ENCODE measurements at places on chromosomes 12 and 14.
A peak's percentile ranks its signal among the peaks of the same experiment; 100 is the strongest.

- peak; percentile 17 for DNase-seq
Observed at GRCh38 chr12:2687726-2688125, 107.0 kb upstream of the FKBP4 start.

DNA sequence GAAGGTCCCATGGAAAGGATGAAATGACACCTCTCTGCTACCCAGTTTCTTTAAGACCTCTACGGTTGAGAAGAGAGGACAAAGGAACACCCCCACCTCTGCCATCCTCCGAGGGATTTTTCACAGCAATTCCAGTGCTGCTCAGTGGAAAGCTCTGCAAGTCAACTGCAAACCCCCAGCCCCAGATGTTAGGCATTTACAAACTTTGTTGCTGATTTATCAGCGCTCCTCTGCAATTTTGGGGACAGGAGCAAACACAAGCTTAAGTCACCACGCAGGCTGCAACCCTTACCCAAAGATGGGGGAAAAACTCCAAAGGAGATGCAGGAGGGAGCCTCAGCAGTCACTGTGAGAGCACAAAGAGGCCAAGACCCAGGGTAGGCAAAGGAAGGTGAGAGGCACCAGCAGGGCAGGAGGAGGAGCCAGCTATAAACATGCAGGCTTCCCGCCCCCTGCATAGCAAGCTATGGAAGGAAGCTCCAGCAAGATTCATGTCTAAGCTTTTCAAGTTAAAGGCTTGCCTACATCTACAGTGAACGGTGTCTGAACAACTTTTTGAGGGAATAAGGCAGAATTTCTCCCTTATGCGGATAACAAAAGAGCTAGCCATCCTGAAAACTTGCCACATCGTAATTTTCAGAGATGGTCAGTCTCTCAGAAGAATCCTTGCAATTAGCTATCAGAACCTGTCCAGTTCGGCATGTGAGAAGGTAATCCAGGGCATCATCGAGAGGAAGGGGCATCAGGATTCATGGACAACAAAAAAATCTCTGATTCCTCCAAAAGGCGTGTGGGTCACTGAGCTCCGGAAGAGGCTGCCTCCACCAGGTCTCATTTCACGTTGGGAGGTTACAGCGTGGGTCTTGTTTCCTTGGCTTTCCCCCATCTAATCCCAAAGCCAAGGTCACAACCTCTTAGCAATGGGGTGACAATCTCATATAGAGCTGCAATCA, 3.9 kb downstream of the CTDSP2 start:
- DNase-seq, result no peak

DNA sequence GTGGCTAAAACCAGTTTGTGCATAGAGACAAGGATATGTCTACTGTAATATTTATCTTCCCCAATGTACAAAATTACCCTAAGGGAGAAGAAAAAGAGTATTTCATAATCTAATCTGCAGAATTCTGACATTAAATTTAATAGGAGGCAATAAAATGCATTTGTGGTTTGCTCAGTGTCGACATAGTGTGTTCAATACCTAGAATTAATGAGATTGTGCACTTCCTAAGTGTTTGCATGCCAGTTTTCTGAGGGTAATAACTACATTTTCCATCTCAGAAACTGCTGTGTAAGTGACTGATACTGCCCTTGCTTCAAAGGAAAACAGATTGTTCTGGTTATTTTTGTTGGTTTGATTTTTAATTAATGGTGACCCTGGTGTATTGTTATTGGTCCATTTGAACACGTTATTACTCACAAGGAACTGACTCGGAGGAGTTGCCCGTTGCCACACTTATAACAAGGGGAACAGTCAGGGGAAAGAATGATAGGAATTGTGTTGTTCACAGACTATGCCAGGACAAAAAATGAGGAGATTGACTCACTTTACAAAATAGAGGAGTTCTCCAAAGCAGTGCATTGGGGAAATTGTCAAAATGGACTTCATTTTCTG, 960.3 kb upstream of the TMEM132C start:
- DNase-seq, result no peak

DNA sequence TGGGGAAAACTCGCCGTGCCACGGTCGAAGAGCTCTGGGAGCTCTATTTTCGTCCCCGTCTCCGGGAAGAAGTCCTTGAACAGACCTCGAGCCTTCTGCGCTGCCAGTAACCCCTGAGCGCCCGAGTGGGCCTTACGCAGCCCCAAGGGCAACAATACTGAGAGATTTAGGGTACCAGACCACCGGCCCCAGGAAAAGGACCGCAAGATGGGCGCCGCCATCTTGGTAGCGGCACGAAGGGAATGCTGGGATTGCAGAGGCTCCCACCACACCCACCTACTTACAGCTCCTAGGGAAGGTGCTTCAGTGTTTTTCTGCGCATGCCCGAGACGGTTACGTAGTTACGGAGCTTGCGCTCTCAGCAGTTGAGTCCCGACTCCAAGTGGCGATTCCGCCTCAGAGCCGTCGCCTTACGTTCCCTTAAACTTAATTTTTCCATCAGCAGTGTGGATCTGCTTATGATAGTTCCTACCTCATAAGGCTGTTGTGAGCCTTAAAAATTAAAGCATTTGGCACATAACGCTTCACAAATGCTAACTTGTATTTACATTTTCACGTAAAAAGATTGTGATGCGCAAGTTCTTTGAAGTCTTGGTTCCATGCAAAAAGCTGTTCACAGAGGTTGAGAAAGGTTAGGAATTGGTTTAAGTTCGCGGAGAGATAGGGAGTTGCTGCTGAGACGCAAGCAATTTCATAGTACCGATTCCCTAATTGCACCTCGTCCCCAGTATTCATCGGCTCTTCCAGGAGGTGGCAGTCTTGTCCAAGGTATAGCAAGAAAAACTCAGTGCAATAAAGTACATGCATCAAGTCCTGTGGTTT, at the start of gene YARS2:
YARS2 (minus strand) TSS at position 244 of the 822 bp plus-strand sequence; CDS start at position 221, 23 bp downstream.
- peak; percentile 99 for DNase-seq

- no peak for DNase-seq
Observed at GRCh38 chr12:8455727-8456360, at the start of gene CLEC6A. Gene CLEC6A (plus strand): TSS chr12:8455962. CDS start chr12:8456112, 150 bp downstream.

- DNase-seq, result no peak
Observed at GRCh38 chr14:98334186-98334585, 937.8 kb downstream of the BCL11B start.

- DNase-seq, result no peak
Observed at GRCh38 chr12:105977652-105978051, 161.1 kb downstream of the NUAK1 start.

DNA sequence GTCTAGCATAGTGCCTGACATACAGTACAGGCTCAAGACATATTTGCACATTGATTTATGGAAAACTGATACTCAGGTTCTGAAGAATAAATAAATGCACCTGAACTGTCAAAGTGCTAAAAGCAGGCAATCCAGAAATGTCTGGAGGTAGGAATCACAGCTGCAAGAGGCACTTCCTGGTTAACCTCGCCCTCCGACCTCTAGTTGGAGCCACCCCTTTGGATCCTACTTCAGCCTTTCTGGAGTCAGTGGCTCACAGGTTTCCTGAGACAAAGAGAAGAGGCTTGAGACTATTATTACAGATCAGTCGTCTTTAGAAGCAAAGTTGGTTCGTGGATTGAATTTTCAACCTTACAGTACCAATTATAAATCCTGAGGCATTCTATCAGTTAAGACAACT, 13.0 kb downstream of the TCP11L2 start:
- no peak for DNase-seq

GRCh38 chr14:92539419-92539818, 25.8 kb downstream of the RIN3 start:
- DNase-seq, result no peak

DNA sequence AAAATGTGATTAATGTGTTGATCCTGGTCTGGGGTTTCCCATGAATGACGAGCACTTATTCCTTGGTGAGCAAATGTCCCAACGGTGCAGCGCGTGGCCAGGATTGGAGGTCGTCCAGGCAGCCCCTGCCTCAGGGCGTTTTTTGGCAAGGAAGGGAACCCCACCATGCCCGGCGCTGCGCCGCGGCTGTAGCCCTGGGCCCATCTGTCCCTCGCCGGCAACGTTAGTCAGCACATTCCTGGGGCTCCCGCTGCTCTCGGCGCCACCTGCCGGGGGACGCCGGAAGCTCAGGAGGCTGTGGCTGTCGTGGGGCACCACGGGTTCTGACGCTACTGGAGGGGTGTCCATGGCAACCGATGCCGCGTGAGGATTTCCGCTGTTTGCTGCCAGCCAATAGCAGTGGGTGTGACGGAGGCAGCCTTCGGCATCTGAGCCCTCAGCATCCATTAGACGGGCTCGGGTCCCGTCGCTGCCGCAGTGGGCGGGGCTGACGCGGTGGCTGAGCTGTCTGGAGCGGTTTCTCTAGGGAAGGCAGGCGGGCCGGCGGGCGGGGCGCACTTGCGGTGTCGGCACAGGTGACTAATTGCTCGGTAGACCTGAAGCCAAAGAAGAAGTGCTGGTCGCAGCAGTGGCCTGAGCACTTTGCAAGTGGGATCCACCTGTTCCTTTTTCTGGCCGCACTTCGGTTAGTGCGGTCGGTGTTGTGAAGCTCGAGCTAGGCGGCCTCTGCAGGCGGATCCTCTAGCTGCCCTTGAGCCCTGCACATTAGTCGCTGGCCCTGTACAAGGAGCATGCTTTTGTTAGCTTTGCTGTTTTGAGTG, 29.5 kb downstream of the RAB35 start:
- DNase-seq, result peak; percentile 98

DNA sequence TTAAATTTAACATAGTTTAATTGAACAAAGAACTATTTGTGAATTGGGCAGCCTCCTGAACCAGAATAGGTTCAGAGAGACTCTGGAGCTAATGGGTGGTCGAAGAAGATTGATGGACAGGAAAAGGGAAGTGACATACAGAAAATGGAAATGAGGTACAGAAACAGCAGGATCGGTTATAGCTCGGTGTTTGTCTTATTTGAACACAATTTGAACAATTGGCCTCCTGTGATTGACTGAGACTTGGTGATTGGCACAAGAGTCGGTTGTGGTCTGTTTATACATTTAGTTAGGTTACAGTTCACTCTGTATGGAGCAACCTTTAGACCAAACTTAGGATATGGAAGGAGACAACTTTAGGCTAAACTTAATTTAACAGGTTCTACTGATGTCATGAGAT, 18.4 kb upstream of the CFL2 start:
- DNase-seq, result no peak

GRCh38 chr12:45192707-45193106, 23.2 kb upstream of the ANO6 start:
- no peak for DNase-seq

GRCh38 chr12:99059824-99060511, 414.9 kb downstream of the APAF1 start:
- DNase-seq, result no peak

DNA sequence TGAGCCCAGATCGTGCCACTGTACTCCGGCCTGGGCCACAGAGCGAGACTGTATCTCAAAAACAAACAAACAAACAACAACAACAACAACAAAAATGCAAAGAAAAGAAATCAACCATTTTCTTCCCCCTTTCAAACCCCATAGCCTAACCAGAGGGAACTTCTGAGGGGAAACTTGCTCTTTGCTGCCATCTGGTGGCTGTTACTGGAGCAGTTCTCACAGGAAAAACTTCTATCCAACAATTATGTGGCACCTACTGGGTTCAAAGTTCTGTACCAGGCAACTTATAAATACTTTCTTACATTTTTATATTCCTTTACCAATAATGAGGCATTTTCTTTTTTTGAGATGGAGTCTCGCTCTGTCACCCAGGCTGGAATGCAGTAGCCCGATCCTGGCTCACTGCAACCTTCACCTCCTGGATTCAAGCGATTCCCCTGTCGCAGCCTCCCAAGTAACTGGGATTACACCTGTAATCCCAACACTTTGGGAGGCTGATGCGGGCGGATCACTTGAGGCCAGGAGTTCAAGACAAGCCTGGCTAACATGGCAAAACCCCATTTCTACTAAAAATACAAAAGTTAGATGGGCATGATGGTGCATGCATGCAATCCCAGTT, 50.9 kb upstream of the BICDL1 start:
- peak; percentile 31 for DNase-seq

DNA sequence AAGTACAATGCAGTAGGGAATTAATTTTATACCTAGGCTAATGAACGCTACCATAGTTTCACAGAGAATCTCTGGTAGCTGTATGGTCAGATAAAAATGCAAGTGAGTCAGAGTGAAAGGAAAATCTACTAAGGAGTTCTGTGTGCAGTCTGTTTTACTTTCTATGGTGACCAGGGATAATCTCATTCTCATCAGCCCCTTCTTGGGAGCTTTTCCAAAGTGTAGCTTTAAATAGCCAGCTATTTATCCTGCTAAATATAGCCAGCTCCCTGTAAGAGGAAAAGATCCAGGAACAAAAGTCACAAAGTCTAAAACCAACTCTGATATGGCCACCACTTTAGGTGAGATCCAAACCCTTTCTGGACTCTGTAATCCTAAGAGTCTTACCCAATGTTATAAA, 75.5 kb downstream of the TMEM116 start:
- no peak for DNase-seq

DNA sequence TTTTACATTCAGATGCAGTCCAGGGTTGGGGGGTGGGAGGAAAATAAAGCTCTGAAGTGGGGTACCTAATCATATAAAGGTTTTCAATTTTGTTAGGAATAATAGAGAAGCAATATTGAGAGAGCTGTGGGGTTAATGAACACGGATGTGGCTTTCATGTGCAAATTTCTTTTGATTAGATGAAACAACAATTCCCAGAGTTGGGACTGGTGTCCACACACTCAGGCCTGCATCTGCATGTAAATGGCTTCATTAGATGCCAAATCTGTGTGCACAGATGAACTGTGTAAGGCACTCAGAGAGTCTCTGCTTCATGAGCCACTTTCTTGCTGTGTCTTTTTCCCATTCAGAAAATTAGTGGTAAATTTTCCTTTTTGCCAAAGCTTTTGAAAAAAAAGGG, 377.1 kb upstream of the NOVA1 start:
- DNase-seq, result no peak

- DNase-seq, result no peak
Observed at GRCh38 chr12:74732826-74733225, 195.2 kb downstream of the ATXN7L3B start.

DNA sequence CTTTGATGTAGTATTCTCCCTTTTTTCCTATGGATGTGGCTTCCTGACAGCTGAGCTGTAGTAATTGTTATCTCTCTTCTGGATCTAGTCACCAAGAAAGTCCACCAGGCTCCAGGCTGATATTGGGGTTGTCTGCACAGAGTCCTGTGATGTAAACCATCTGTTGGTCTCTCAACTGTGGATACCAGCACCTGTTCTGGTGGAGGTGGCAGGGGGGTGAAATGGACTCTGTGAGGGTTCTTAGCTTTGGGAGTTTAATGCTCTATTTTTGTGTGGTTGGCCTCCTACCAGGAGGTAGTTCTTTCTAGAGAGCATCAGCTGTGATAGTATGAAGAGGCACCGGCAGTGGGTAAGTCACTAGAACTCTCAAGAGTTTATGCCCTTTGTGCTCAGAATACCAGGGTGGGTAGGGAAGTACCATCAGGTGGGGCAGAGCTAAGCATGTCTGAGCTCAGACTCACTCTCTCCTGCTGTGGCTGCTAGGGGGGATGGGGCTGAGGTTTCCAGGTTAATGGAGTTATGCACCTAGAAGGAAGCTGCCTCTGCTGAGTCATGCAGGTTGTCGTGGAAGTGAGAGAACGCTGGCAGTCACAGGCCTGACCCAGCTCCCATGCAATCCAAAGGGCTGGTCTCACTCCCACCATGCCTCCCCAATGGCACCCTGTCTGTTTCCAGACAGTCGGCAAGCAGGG, 3.0 kb upstream of the TAS2R14 start:
- DNase-seq, result peak; percentile 91

- no peak for DNase-seq
Observed at GRCh38 chr12:68378872-68379606, 46.9 kb upstream of the MDM1 start.

GRCh38 chr12:105240228-105240627, 4.3 kb upstream of the APPL2 start:
- DNase-seq, result no peak

GRCh38 chr12:116773276-116773731, 35.2 kb downstream of the RNFT2 start:
- no peak for DNase-seq

Measured in SW480 (cell line).